Activated T-helper 1 cell treated with Interleukin-2 at 50 U/mL for 16 hours (primary cell): ENCODE measurements at places on chromosomes 6 and 20.

DNA sequence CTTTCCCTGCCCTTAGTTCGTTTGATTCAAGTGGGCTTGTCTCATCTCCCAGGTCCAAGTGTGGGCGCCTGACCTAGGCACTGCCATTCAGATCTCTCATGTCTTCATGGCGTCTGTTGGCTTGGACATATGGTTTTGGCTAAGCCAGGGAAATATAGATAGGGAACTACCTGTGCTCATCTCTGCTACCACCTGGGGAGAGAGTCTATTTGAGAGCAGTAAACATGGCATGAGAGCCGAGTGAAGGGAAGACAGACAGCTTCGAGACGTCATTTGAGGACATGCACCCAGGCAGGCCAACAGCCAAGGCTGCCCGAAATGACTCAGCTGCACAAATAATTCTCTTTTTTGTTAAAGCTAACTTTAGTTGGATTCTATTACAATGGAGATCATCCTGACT, 370.7 kb upstream of the AGPAT4 start:
- DNase-seq, result no peak

GRCh38 chr6:111808493-111808892, 64.8 kb downstream of the FYN start:
- DNase-seq, result no peak

DNA sequence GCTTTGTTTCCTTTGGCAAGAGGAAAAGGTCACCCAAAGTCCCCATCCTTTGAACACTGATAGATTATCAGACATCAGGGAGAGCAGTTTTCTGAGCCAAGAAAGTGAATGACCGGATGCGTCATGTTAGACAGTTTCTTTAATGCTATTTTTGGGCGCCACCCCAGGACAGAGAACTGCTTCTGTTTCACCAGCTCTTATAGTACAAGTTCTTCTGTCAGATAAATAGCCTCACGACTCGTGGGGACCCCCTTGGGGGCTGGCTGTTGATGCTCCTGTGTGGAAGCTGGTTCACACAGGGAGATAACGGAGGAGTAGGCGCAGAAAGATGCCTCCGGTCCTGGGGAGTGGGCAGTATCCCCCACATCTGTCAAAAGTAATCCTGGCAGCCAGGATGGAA, 54.6 kb downstream of the NPEPL1 start:
- DNase-seq, result no peak

DNA sequence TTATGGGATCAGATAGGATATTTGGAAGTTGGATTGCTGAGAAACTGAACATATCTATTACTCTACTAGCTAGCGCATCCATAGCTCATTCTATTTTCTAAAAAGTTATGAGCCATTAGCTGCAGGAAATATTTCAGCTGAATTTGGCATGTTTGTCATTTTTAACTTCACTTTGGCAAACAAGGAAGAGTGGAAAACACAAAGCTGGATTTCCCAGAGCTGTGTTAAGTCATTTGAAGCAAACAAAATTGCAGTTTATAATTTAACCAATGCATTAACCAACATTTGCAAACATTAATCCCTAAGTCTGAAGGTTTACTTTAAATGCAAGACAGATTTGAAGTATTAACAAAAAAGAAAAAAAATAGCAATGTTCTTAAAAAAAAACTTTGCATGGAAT, 1.2 kb downstream of the ALDH8A1 start:
- no peak for DNase-seq

- DNase-seq, result no peak
Observed at GRCh38 chr6:53310771-53311585, 37.8 kb downstream of the ELOVL5 start.

GRCh38 chr20:19336631-19337030, 124.2 kb downstream of the SLC24A3 start:
- DNase-seq, result no peak

DNA sequence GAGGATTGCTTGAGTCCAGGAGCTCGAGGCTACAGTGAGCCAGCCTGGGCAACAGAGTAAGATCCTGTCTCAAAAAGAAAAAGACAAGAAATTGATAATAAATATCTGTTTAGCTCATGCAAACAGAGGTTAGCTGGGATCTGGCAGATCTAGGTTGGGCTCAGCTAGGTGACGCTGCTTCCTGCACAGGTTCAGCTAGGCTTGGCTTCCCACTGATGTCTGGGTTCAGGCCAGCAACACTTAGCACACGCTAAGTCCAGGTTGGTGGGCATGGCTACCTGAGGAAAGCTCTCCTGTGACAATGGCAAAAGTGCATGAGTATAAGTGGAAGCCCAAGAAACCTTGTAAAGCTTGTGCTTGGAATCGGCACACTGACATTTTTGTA, 48.7 kb downstream of the RIN2 start:
- DNase-seq, result no peak

GRCh38 chr6:158825038-158825950, 6.1 kb upstream of the EZR start:
- no peak for DNase-seq

GRCh38 chr6:135449246-135449645, 48.3 kb downstream of the AHI1 start:
- no peak for DNase-seq

- DNase-seq, result no peak
Observed at GRCh38 chr20:57391439-57392301, 474 bp downstream of the RBM38 start.

GRCh38 chr6:128493877-128494276, 26.5 kb downstream of the PTPRK start:
- no peak for DNase-seq

DNA sequence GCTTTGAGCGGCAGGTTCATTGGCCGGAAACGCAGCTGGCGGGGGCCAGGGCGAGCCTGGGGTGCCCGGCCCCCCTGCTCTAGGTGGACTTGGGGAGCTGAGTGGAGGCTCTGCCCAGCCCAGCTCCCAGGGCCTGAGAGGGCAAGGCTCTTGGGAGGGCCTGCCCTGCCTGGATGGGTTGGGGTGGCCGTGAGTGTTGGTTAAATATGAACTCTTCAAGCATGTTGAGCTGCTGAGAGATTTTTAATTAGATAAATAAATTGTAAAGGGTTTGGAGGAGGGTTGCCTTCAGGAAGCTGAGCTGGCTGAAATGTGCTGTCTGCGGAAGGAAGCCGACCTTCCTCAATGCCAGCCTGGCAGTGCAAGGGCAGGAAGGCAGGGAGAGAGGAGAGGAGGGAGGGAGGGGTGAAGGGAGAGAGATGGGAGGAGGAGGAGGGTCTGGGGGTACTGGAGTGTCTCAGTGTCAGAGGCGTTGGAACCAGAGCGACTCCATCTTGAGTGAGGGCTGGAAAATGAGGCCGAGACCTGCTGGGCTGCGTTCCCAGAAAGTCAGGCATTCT, 39.4 kb upstream of the PMEPA1 start:
- DNase-seq, result no peak

DNA sequence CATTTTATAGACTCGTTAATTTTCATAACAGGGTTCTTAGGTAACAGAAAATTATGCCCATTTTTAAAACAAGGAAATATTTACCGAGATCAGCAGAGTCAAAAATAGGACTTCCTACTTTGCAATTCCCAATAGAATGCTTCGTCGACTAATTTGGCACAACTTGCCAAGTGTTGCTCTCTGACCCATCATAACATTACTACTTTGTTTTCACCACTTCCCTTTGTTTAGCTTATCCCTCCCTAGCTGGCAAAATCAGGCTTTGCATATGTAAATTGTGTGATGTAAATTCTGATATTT, 914 bp upstream of the RANBP9 start:
- no peak for DNase-seq

GRCh38 chr20:47146686-47147085, 209.8 kb downstream of the ZMYND8 start:
- DNase-seq, result no peak

- no peak for DNase-seq
Observed at GRCh38 chr6:36954262-36954931, at the start of gene PI16. Gene PI16, plus strand, starts transcription at chr6:36954738. Its CDS starts 23 bp downstream, at chr6:36954761.

DNA sequence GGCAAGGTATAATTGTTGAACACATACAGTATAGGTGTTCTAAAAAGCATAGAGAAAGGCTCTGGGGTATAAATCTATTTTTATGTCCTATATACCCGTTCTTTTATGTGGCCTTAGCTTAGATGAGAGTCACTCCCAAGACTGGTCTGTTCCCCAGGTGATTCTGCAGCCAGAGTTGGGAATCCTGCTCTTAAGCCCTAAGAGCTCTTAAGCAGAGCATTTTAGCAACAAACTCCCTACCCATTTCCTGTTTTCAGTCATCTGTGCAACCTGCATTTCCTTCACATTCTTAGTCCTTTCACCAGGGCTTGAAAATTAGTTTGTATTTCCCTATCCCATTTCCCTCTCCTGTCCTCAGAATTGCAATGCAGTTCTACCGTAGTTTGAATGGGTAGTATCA, 166.1 kb downstream of the HS3ST5 start:
- DNase-seq, result no peak

DNA sequence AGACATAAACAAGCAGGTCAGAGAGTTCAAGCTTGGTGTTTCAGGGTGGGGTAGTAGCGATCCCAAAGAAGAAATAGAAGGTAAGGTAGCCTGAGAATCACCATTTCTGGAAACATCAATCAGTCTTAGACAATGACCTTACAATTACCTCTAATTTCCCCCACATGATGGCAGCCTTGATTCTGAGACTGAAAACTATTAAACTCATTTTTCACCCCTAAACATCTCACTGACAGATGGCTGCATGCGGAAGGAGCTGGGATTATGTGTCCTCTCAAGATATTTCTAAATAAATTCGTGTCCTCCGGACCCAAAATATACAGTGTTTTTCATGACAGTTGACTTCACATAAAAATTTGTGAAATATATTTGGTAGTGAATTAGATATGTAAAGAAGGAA, 61.0 kb downstream of the KIF6 start:
- no peak for DNase-seq

- no peak for DNase-seq
Observed at GRCh38 chr6:67888886-67889681, 746.0 kb upstream of the ADGRB3 start.

- no peak for DNase-seq
Observed at GRCh38 chr6:168678077-168678476, 237.1 kb downstream of the SMOC2 start.

GRCh38 chr20:61191096-61191495, 61.0 kb upstream of the CDH4 start:
- DNase-seq, result no peak

- no peak for DNase-seq
Observed at GRCh38 chr6:160349020-160349441, 853 bp downstream of the SLC22A3 start.

- DNase-seq, result no peak
Observed at GRCh38 chr6:124064317-124065113, 260.9 kb downstream of the NKAIN2 start.

DNA sequence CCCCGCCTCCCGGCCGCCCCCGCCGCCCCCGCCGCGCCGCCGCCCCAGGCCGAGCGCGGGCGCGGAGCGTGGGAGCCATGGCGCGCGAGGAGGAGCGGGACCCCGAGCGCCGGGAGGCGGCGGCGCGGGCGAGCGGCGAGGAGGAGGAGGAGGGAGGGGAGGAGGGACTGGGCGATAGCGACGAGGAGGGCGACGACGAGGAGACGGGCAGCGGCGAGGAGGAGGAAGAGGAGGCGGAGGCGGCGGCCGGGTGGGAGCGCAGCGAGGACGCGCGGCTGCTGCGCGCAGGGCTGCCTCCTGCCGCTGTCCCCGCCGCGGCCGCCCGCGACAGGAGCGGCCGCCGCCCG, at the start of gene SLC24A3:
Gene SLC24A3 (plus strand): TSS at position 174 of the 347 bp plus-strand sequence.
- DNase-seq, result no peak

DNA sequence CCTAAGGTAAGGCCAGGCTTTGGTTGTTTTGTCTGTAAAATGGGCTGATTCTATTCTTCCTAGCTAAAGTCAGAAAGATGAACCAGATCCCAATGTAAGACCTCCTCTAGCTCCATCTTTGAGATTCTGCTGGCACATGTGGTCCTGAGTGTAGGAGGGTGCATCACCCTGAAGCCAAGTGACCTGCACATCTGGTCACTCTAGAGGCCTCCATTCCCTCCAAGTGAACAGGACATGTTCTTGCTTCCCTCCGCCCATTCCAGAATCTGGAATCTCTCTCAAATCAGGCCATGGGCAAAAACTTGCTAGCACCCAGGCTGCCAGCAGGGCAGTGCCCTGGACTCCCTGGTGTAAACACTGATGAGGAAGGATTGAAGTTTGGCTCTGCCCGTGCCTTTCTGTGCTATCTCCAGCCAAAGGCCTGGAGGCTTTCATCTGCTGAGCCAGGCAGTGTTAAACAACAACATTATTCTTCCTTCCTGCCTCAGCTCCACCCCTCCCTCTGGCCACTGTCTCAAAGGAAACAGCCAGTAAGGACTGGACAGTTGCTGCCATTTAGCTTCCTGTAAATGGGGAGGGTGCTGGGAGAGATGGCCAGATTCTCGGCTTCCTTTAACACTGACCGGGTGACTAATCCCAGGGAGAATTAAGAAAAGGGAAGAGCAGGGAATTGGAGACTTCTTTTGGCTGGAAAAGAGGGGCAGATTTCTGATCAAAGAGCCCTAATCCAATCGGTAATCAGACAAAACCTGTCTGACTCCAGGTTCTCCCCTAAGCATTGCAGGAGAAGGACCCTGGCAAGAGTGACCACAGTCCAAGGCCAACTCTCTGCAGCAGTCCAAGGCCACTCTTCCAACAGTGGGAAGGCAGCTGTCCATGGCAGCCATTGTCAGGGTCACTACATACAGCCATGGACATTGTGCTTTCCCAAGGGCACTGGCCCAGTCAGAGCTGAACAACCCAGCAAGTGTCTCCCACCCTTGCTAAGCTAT, 19.5 kb upstream of the ADGRF1 start:
- no peak for DNase-seq

DNA sequence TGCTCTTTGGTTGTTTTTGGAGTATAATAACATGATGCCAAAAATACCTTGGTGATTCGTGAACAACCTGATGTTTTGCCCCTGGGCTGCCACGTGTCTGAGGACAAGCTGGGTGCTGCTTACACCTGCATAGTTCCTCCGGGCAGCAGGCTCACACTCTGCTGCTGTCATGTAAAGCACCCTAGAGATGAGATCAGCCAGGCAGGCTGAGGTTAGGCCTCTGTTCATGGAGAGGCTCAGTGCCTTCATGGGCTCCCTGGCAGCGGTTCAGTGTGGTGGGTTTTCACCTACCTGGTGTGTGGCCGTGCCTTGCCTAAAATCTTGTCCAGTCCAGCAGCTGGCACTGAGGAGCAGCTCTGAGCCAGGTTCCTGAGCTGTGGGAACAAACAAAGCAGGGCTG, 60.1 kb upstream of the TAGAP start:
- no peak for DNase-seq

DNA sequence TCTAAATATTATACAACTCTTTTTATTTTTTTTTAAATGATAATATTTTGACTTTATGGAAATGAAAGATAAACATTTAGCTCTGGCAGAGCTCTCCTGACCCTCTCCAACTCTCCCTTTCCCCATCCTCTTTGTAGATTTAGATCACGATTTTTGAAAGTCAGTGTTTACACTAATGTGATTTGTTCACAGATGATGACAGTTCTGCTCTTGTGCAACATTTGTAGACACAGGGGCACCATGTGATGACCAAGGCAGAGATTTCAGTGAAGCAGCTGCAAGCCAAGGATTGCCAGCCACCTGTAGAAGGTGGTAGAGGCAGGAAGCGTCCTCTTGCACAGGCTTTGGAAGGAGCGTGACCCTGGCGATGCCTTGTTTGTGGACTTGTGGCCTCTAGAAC, 483.2 kb downstream of the QKI start:
- no peak for DNase-seq
